Nephron progenitor cell (in vitro differentiated cells): ENCODE measurements at places on chromosomes 3 and 15.

DNA sequence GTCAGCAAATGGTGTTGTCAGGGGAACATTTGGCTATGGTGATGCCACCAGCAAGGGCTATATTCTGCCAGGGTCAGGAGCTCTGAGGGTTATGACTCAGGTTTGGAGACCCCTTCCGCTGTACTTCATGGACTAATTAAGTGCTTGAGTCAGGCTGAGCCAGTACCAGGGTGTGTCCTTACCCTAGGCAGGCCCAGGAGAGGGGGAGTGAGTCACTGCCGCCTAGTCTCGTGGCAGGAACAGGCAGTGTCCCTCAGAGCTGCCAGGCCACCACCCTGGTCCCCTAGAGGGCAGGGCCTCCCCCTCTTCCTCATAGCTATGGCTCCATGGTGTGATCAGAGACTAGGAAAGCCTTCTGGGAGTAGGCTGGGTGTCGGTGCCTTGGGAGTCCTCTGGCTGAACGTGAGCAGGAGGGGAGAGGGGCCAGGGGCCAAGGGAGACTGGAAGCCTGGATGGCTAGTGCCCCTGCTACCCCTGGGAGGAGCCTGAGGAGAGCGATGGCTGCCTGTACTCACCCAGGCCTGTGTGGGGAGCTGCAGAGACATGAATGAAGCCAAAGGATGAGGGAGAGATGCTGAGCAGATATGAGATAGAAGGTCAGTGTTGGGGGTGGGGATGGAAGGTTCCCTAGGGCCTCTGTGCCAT, 10.6 kb downstream of the MAPKAPK3 start:
- H3K4me3 ChIP-seq, result no peak overlapping the region
- H3K4me1 ChIP-seq, result peaks cover 49% of the 10 kb centered on the region
- H3K27me3 ChIP-seq, result peaks cover 9% of the 10 kb centered on the region
- H3K36me3 ChIP-seq, result no peaks in the 10 kb centered on the region

GRCh38 chr3:138833899-138834595, 681 bp downstream of the PIK3CB start:
- H3K27me3 ChIP-seq, result peaks cover 9% of the 10 kb centered on the region
- peak overlapping the region; percentile 89 for H3K4me3 ChIP-seq
- DNase-seq, result peak; percentile 12
- peaks cover 29% of the 10 kb centered on the region for H3K36me3 ChIP-seq
- peaks cover 19% of the 10 kb centered on the region for H3K4me1 ChIP-seq
- H3K27ac ChIP-seq, result no peak overlapping the region

- no peak overlapping the region for H3K4me3 ChIP-seq
- no peak overlapping the region for H3K27ac ChIP-seq
- peaks cover 28% of the 10 kb centered on the region for H3K36me3 ChIP-seq
These were observed 74.2 kb downstream of the CRTC3 start for GRCh38 chr15:90603893-90604292.

- DNase-seq, result no peak
- peaks cover 18% of the 10 kb centered on the region for H3K27me3 ChIP-seq
- H3K36me3 ChIP-seq, result peaks cover 81% of the 10 kb centered on the region
These were observed 33.0 kb downstream of the ARID3B start for GRCh38 chr15:74573987-74574386.

GRCh38 chr3:17140670-17141505, 256.1 kb downstream of the PLCL2 start:
- H3K27ac ChIP-seq, result no peak overlapping the region
- peaks cover 46% of the 10 kb centered on the region for H3K27me3 ChIP-seq
- peaks cover 17% of the 10 kb centered on the region for H3K4me1 ChIP-seq
- peaks cover 5% of the 10 kb centered on the region for H3K36me3 ChIP-seq

- H3K4me3 ChIP-seq, result peak overlapping the region; percentile 44
- peaks cover 10% of the 10 kb centered on the region for H3K4me1 ChIP-seq
- peak; percentile 3 for DNase-seq
These were observed 25.7 kb upstream of the ROBO2 start for GRCh38 chr3:77014226-77014625.

GRCh38 chr15:74976159-74976558, 19.2 kb upstream of the SCAMP5 start:
- H3K27ac ChIP-seq, result no peak overlapping the region
- DNase-seq, result no peak
- H3K4me1 ChIP-seq, result no peaks in the 10 kb centered on the region

DNA sequence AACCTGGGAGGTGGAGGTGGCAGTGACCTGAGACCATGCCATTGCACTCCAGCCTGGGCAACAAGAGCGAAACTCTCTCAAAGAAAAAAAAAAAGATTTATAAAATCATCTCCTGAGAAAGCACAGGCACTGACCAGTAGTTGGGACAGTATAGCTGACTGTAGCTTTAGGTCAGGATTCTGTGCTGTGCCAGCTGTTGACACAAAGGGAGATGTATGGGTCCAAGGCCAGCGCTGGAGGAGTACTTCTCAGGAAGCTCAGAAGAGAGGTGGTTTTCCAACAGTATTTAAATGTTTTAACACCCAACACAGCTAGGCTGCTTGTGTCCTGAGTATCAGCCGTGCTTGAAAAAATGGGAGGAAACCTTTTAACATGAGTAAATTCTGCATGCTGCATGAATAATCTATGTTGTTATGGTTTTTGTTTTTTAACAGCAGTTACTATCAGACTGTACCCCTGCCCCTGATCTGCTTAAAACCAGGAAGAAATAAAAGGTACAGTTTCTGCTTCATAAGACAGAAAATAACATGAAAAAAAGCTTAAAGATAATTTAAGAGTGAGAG, 6.5 kb downstream of the RAMAC start:
- H3K27me3 ChIP-seq, result peaks cover 3% of the 10 kb centered on the region
- H3K4me3 ChIP-seq, result no peak overlapping the region

DNA sequence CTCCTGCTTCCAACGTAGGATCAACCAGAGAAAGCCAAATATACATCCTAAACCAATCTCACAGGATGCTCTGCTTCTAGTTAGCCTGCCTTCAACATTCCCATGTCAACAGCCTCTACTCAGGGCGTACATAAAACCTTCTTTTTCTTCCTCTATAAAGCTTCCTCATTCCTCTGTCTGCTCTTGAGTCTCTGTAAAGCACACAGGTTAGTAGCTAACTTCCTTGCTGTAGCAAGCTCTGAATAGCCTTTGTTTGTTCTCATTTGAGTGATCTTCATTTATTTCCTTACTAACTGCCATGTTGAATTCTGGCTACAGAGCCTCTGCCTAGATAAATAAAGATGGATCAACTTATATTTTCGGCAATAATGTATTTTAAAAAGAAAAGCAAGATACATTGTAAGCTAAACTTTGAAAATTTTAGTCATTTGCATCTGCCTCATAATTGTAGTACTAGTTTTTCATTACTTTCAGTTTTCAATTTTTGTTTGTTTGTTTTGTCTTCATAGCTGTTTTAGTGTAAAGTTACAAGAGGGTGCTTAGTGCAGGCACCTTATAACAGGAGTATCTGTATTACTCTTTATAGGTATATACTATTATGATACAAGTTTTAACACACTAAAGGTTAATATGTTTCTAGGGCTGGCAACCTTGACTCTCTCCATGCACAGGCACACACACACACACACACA, 498.2 kb downstream of the PYDC2 start:
- peak overlapping the region; percentile 62 for H3K27ac ChIP-seq
- peaks cover 60% of the 10 kb centered on the region for H3K4me1 ChIP-seq
- no peak for DNase-seq
- no peaks in the 10 kb centered on the region for H3K27me3 ChIP-seq
- H3K4me3 ChIP-seq, result no peak overlapping the region

- no peak for DNase-seq
- H3K27me3 ChIP-seq, result peaks cover 15% of the 10 kb centered on the region
- no peak overlapping the region for H3K27ac ChIP-seq
These were observed 455 bp upstream of the ABHD17C start for GRCh38 chr15:80694611-80695098.

DNA sequence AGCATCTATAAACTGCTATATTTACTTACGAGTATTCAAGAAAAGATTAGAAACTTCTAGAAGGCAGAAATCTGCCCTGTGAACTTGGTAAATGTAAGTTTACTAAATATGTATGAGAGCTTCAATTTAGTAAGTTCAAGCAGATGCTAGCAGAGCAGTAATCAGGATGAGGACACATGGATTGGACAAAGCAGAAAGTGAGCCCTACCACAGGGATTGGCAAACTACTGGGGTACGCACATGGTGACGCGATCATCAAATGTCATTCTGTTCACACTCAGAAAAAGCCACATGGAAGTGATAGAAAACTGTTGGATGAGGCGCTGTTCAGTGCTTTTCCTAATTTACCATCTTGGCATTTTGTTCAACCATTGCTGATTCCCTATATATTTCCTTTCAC, 360.2 kb upstream of the ZNF385D start:
- H3K4me1 ChIP-seq, result no peaks in the 10 kb centered on the region
- H3K27me3 ChIP-seq, result no peaks in the 10 kb centered on the region
- no peak for DNase-seq
- no peak overlapping the region for H3K4me3 ChIP-seq
- no peaks in the 10 kb centered on the region for H3K36me3 ChIP-seq

DNA sequence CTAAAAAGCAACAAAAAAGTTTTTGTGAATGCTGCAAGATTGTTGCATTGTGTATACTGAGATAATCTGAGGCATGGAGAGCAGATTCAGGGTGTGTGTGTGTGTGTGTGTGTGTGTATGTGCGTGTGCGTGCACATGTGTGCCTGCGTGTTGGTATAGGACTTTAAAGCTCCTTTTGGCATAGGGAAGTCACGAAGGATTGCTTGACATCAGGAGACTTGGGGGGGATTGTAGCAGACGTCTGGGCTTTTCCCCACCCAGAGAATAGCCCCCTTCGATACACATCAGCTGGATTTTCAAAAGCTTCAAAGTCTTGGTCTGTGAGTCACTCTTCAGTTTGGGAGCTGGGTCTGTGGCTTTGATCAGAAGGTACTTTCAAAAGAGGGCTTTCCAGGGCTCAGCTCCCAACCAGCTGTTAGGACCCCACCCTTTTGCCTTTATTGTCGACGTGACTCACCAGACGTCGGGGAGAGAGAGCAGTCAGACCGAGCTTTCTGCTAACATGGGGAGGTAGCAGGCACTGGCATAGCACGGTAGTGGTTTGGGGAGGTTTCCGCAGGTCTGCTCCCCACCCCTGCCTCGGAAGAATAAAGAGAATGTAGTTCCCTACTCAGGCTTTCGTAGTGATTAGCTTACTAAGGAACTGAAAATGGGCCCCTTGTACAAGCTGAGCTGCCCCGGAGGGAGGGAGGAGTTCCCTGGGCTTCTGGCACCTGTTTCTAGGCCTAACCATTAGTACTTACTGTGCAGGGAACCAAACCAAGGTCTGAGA, 4.7 kb downstream of the BHLHE40 start:
- H3K27ac ChIP-seq, result peak overlapping the region; percentile 29
- H3K4me1 ChIP-seq, result peaks cover 79% of the 10 kb centered on the region
- H3K4me3 ChIP-seq, result peak overlapping the region; percentile 78
- DNase-seq, result no peak

DNA sequence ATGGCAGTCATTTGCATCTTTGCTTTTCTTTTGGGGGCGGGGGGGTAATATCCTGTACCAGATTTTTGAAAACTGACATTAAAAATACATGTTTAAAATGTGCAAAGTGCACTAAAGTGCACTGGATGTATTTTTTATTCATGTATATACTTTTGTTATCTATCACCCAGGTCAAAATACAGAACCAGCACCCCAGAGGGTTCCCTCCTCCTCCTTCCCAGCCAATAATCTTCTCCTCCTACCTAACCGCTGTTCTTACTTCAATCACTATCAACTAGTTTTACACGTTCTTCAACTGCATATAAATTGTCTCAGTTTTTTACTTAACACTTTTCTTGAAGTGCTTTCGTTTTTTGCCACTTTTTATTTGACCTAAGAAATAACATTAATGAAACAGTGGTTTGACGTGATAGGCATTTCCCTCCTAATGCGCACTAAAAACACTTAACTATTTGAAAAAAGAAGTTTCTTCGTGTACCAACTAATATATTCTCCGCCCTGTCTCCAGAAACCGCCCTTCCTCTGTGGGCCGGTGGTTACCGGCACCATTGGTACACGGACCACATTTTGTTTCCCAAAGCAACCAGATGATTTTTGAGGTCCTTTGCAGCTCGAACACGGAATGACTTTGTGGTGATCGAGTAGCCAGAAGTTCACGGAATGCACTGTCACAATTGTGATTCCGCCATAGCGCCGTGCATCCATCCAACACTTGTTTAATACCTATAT, 836 bp upstream of the AKAP13 start:
- peaks cover 58% of the 10 kb centered on the region for H3K4me1 ChIP-seq
- H3K36me3 ChIP-seq, result peaks cover under 1% of the 10 kb centered on the region
- H3K4me3 ChIP-seq, result peak overlapping the region; percentile 92
- H3K27ac ChIP-seq, result peak overlapping the region; percentile 66
- DNase-seq, result no peak

GRCh38 chr3:58522759-58523425, 14.1 kb downstream of the ACOX2 start:
- no peak for DNase-seq
- H3K4me1 ChIP-seq, result peaks cover 56% of the 10 kb centered on the region
- H3K27ac ChIP-seq, result no peak overlapping the region
- H3K4me3 ChIP-seq, result no peak overlapping the region
- peaks cover 9% of the 10 kb centered on the region for H3K36me3 ChIP-seq

GRCh38 chr3:127226946-127227842, 34.3 kb downstream of the PRR23E start:
- H3K36me3 ChIP-seq, result peaks cover 16% of the 10 kb centered on the region
- peak; percentile 77 for DNase-seq
- peak overlapping the region; percentile 59 for H3K4me3 ChIP-seq
- peaks cover 25% of the 10 kb centered on the region for H3K27me3 ChIP-seq
- H3K4me1 ChIP-seq, result peaks cover 36% of the 10 kb centered on the region

DNA sequence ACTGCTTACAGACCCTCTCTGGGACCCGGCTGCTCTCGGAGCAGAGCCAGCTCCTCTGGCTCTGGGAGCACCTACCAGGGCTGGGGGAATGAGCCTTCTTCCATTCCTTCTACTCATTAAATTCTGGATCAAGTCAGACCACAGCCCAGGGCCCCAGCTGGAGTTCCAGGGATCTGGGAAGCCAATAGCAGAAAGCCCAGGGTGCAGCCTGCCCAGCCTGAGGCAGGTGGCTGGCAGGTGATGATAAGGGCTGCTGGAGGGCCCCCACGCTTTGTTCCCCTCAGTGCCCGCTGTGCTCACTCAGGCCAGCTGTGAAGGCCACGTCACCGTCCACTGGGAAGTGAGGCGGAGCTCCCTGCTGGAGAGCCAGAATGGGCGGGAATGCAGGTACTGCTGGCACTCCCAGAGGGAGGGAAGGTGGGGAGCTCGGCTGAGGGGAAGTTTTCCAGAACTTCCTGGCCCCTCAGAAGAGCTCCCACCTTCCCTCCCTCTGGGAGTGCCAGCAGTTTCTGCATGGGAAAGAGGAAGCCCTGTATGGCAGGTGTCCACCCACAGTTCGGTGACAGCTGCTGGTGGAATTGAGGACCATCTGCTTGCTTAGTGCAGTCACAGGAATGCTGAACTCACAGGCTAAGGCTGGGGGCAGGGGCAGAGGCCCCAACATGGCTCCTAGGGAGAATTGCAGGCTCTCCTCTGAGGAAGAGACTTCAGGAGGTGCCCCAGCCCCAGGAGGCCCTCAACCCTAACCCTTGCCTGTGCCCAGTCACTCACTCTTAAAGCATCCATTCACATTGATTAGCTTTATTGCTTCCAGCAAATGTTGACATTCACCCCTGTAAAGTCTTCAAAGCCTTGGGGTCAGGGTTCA, 12.6 kb upstream of the RTP3 start:
- H3K4me1 ChIP-seq, result peaks cover 25% of the 10 kb centered on the region
- peaks cover 24% of the 10 kb centered on the region for H3K27me3 ChIP-seq
- H3K4me3 ChIP-seq, result no peak overlapping the region
- no peak overlapping the region for H3K27ac ChIP-seq

- peaks cover 4% of the 10 kb centered on the region for H3K27me3 ChIP-seq
- no peaks in the 10 kb centered on the region for H3K4me1 ChIP-seq
- DNase-seq, result no peak
- H3K27ac ChIP-seq, result no peak overlapping the region
These were observed 1188.0 kb upstream of the ALCAM start for GRCh38 chr3:104178680-104179079.

GRCh38 chr3:184632551-184633236, 71.1 kb downstream of the EPHB3 start:
- peaks cover 26% of the 10 kb centered on the region for H3K27me3 ChIP-seq
- no peak overlapping the region for H3K4me3 ChIP-seq
- H3K4me1 ChIP-seq, result peaks cover 58% of the 10 kb centered on the region
- peak overlapping the region; percentile 82 for H3K27ac ChIP-seq
- no peak for DNase-seq
- no peaks in the 10 kb centered on the region for H3K36me3 ChIP-seq
